Cardiac muscle cell (in vitro differentiated cells and primary cell): ENCODE measurements at places on chromosomes 11 and 22.

DNA sequence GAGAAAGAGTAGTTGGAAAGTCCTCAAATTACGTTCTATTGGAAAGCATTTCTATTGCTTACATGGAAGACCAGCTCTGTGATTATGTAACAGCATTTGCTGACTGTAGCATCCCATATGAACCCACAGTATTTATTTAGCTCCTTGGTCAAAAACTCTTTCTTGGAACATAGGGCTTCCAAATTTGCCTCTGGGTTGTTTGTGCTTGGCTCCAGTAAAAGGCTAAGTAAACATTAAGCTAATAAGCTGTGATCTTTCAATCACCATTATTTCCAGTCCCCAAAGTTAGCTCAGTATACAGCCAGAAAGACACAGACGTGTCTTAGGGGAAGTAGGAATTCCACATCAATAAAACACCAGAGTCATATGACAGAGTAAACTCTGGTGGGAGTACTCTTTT lies 668.8 kb downstream of the DLG2 start:
- DNase-seq, result no peak

DNA sequence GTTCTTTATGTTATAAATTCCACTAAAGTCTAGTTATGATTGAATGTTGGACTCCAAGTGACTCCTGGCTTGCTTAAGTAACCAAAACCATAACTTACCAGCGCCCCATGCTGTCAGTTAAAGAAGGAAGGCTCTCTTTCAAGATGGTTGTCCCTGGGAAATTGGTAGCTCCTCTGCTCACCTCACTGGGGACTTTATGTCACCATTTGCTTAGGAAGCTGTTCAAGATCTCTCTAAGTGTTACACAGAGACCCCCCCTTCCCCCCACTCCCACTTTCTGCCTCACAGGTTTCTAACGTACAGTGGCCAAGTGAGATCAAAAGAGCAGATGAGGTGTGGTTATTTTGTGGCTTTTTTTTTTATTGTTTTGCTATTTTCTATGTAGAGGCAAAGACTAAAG lies 301.8 kb downstream of the AASDHPPT start:
- no peak for DNase-seq

DNA sequence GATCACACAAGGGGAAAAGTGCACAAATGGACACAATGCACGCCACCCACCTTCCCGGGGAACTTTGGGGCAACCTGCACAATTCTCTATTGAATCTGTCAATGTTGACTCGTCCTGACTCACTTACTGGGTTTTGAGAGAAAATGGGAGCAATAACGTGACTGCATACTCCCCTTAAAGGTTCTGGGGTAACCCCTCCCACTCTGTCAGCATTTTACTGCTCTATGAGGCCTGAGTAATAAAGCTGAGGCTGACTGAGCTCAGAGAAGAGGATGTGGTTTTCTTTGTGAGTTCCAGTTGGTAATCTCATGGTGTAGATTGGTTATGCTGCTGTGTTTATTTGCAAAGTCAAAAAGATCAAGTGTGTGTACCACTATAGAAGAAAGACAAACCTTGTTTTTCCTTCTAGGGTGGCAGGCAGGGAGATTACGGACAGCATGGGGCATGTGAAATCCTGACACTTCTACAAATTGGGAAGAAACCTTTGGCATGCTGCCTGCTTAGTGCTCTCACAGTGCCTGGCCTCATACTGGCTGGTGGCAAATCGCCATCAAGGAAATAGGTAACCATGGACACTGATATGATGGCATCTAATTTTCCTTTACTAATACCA lies 16.1 kb upstream of the APOA1 start:
- peak; percentile 82 for DNase-seq

DNA sequence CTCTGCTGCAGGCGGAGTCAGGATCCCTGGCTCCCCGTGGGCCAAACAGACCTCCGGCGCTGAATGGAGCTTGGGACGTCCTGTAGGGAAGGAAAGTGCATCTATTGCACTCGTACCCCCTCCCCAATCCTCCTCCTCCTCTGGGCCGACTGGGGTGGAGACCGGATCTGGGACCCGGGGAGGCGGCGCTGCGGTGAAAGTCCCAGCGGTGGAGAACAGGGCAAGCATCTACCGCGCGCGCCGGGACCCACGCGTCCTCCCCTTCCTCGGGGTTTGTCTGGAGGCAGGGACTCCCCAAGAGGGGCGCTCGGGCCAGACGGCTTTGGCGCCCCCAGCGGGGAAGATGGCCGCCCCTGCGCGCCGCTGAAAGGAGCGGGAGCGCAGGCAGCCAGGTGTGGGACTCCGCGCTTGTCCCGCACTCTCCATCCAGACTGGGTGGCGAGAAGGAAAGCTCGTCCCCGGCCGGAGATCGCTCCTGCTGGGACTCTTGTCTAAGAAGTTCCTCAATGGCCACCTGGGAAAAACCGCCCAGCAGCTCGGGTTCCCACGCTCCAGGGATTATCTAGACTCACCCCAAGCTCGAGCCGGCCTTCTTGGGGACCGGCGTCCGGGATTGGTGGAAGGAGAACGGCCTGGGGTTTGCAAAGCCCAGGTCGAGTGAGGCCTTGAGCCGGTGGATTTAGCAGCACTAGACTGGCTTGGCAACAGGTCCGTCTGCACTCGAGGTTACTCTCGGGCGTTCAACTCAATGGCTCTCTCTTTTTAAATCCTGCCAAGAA lies 718 bp downstream of the FADS2 start:
- peak; percentile 48 for DNase-seq

- no peak for DNase-seq
These were observed 17.8 kb upstream of the KCTD14 start for GRCh38 chr11:78040691-78041379.

GRCh38 chr11:104858882-104859775 lies 39.1 kb downstream of the CASP12 start:
- no peak for DNase-seq

DNA sequence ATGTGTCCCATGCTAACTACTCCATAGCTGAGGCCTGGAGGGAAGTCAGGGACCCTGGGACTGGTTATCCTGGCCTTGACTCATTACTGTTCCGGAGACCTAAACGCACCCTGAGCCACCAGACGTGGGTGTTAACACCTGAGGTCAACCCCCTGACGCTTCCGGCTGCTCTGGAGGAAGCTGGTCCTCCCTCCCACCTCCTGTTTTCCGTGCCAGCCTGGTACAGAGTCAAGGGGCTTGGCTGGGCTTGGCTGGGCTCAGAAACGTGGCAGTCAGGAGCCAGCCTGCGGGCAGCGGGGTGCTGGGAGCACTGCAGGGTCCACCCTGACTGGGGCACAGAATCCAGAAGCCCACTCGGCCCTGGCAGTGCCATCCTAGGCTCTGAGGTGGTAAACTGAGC lies 2.6 kb downstream of the TMPRSS4 start:
- no peak for DNase-seq

DNA sequence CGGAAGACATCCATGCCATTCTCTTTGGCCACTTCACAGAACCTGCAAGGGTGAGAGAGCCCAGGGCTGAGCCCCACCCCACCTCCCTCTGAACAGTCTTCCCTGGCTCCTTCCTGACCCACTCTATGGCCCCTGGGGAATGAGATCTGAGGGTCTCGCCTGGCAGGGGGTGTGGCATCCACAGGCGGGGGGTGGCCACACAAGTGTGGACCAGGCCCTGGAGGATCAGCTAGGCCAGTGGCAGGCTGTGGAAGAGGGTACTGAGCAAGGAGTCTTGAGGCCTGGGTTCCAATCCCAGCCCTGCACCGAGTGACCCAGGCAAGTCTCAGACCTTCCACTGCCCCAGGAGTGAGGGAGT lies 5.6 kb upstream of the LRFN4 start:
- DNase-seq, result no peak

DNA sequence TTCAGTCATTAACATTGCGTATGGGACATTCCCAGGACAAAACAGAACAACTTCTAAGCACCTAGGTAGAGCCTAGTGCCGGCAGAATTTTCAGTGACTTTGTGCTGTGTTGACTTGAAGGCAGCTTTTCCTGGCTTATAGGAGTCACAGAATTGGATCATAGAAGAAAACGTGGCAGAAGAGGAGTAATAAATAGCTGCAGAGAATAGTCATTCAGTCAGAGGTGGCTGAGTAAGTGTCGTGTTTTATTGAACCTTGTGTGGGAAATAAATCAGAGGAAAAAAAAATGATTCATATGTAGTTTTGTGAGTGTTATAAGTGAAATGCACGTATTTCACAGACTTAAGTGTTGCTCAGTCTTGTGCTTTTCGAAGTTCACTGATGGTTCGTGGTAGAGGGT lies 2.1 kb downstream of the BARX2 start:
- no peak for DNase-seq

DNA sequence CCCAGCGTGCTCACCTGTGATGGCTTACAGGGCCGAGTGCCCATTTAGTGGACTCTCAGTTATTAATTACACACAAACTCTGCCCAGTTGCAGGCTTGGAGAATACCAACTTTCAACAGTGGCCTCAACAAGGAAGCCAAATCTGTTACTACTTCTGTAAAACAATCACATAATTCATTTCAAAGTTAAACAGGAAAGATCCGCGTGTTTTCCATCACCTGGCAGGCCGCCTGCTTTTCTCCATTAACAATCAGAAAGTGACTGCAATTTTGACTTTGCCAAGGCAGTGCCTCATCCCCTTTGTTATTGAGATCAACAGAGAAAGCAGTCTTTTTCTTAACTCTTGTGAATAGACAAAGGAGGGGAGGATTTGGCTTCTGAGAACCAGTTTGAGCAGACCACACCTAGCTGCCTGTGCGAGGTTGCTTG lies 77.7 kb downstream of the BARX2 start:
- DNase-seq, result no peak

DNA sequence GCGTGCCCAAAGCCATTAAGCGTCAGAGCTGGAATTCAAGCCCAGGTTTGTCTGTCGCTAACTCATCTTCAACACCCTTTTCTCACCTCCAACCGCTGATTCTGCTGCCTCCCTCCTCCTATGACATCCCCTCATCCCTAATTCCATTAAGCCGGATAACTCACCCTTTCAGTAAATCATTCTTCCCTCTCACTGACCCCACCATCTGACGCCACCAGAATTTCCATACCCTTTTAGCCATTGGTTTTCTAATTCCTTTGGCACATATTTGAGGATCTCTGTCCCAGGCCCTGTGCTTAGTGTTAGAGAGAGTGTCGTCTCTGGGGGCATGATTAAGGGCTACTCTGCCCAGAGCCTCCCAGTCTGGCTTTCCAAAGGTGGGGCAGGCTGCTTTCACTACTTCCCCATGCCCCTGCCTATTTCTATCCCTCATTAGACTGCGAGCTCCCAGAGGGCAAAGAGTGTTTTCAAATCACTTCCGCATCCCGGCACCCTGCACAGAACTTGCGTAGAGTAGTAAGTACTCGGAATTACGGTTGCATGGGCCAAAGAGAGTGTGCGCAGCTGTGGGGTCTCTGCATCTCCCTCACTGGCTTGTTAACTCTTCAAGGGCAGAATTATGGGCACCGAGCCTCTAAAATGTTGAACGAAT lies 3.9 kb downstream of the KLHL35 start:
- DNase-seq, result no peak

GRCh38 chr11:43010042-43010441 lies 301.8 kb upstream of the API5 start:
- no peak for DNase-seq

- no peak for DNase-seq
These were observed 14.5 kb downstream of the SAA1 start for GRCh38 chr11:18280438-18281045.

DNA sequence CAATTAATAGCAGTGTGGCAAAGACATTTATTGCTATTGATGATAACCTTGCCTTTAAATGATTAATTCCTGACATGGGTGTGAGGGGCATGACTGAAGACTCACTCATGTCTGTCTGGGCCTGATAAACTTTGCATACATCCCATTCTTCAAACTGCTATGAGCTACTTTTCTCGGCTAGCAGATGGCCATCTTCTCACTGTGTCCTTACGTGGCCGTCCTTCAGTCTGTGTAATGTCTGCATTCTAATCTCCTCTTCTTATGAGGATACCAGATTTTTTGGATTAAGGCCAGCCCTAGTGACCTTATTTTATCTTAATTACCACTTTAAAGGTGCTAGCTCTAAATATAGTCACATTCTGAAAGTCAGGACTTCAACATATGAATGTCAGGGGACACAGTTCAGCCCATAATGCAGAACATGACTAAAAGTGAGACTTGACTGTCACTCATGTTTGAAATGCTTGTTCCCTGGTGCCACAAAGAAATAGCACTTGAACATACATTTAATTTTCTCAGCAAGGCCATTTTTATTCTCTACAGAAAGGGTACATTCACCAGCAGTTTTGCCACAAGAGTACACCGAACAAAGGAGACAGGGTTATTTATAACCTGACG lies 32.3 kb downstream of the OR10A6 start:
- DNase-seq, result no peak

DNA sequence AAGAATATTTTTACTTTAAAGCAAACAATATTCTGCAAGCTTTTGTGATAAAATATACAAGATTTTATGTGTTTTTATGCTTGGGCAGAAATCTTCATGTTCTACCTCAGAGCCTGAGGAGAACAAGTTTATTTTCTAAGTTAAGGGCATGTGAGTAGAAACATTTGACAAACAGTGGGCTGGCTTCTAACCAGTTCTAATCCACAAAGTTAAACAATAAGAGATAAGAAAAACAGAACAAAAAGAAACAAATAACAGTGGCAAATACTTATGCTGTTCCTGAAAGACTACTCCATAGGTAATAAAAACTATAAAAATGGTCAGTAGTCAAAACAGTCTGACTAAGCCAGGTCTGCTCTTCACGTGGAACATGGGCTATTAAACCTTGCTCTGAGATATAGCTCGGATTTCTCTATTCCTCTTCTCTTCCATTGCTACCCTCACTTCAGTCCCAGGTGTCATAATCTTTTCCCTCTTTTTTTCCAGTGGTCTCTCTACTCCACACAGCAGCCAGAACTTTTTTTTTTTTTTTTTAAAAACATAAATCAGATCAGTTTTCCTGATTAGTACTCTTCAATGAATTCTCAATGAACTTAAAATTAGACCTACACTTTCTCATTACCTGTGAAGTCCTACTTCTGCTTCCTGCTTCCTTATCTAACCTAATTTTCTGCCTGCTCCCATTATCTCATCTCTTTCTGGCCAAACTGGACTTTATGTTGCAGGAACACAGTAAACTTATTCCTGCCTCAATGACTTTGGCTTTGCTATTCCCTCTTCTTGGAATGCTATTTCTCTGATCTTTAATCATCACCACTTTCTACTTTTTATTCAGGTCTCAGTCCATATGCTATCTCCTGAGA lies 671.1 kb upstream of the CCDC90B start:
- no peak for DNase-seq

GRCh38 chr11:66279092-66279734 lies 1.2 kb downstream of the CNIH2 start:
- no peak for DNase-seq

GRCh38 chr11:130394615-130395014 lies 33.8 kb downstream of the ADAMTS8 start:
- DNase-seq, result no peak

DNA sequence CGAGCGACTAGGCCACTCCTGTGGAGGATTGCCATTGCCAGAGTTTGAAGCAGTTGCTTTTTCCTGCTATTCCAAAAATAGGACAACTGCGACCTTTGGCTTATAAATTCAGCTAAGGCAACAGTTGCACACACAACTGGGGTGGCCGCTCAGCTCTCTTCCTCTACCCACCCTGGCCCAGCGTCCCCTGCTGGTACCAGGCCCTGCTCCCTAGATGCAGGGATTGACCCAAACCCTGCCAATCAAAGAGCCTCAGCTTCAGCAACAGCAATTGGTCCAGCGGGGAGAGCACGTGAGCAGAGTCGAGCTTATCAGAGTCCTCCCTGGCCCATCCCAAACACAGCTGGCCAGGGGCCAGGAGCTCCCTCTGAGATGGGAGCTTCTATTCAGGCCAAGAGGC lies 22.0 kb upstream of the CABP2 start:
- peak; percentile 79 for DNase-seq
